Astrocyte (in vitro differentiated cells and primary cell): ENCODE measurements at places on chromosomes 2 and 18. TPM values are rescaled to one million over a fixed set of nuclear protein-coding genes. Genes with fewer than 3 reads are reported as not detected.
A peak's percentile ranks its signal among the peaks of the same experiment; 100 is the strongest.

The HRH4 gene
- 0.17 and 0.25 TPM in 2 replicates for total RNA-seq

The C2orf78 gene
- not detected in 2 replicates for total RNA-seq

- no peak for DNase-seq
These were observed 24.2 kb upstream of the REG3G start for GRCh38 chr2:79001285-79001684.

The SLC5A7 gene
- total RNA-seq = 0.05 TPM in 1 of 2 replicates, not detected in the other

- no peak for DNase-seq
These were observed 58.3 kb downstream of the CCDC150 start for GRCh38 chr2:196697825-196698224.

GRCh38 chr2:132884292-132884691, 214.3 kb upstream of the LYPD1 start:
- no peak for DNase-seq

GRCh38 chr2:108447947-108448677, 894 bp upstream of the GCC2 start:
- no peak for DNase-seq

- no peak for DNase-seq
These were observed 14.2 kb downstream of the SPHKAP start for GRCh38 chr2:228167290-228167689.

The RAB27B gene
- total RNA-seq = 0.91 and 1.1 TPM in 2 replicates

DNA sequence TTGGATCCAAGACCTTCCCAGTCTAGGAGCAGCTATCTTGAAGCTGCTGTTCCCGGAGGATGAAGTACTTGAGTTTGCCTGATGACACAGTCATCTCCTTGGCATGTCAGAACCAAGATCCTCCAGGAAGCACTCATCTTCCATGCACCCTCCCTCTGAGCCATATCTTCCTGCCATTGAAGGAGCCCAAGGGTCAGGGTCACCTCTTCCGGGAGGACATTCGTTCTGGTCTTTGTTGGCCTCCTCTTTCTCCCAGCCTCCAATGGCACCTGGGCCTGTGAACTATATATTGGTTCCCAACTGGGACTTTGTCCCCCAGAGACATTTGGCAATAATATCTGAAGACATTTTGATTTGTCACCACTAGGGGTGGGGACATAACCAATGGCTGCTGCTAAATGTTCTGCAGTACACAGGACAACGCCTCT, 4.2 kb upstream of the MYO7B start:
- DNase-seq = no peak

The HOXD9 gene
- total RNA-seq = not detected in 2 replicates

The AKAIN1 gene
- not detected in 2 replicates for total RNA-seq

DNA sequence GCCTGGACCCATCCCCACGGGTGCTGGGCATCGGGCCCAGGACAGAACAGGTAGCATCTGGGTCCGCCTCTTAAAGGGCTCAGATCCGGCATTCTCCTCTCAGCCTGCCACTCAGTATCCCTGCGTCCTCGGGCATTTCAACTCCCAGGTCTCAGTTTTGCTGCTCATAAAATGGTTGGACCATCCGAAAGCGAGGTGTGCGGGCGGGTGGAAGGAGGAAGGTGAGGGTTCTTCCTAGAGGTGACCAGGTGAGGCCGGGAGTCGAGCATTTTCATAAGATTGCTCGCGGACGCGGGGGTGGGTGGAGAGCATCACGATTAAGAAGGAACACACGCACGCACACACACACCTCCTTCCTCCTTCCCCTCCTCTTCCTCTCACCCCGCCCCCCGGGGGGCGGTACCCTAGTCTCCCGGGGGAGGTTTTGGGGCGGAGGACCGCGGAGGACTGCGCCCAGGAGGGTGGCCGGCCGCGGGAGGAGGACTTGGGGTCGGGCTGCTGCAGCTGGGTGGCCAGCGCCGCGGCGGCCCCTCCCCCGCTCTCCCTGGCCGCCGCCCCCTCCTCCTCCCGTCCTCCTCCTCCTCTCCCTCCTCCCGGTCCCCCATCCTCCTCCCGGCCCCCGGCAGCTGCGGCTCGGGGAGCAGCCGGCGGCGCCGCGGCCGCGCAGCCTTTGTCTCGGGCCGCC, 97.9 kb upstream of the GPR45 start:
- DNase-seq = peak; percentile 35

DNA sequence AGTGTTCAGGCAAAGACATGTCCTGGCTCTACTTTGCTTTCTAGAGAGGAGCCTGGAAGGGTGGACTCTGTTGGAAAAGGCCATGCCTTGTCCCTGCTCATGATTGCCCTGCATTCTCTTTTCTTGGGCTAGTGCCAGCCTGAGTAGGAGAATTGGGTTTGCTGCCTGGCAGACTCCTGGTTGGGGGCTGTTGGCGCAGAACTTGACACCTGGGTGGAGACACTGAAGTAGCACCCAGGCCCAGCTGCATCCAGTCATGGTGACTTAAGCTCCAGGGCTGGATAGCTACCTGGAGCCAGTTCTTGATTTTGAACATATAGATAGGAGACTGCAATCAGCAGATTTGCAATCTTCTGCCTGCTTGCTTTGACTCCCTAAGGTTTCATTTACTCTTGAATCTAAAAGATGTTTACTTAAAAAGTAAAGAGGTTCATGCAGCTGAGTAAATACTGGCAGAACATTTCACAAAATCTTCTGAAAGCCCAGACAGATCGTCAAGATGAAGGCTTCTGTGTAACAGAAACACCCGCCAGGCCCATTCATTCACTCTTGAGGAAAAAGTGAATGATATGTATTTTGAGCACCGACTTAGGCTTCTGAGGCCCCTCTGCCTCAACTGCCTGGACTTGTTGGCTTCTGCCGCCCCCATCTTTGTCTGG, 38.0 kb upstream of the YWHAQ start:
- DNase-seq = no peak

The HSBP1L1 gene
- total RNA-seq = 3.8 and 6.1 TPM in 2 replicates

- peak; percentile 23 for DNase-seq
These were observed 87.7 kb upstream of the HAAO start for GRCh38 chr2:42879913-42880737.

DNA sequence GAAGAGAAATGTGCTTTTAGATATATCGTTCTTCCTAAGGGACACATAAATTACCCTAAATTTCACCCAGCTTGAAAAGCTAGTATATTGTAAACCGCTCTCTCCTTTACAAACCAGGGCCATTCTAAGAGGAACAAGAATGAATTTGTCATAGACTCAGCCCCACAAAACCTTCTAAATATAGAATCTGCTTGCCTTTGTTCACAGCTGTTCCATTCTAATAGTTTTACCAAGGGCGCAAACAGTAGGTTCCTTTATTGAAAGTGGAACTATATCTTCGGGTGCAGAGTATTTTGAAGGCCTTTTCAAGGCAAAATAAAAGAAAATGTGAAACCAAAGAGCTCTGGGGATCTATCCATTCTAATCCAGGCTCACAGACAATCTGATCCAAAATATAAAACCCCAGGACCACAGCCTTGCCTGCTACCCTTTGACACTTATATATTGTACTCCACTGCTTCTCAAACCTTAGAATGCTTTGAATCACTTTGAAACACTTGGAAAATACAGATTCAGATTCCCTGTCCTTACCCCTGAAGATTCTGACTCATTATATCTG, 316.8 kb downstream of the PAX3 start:
- no peak for DNase-seq

GRCh38 chr2:32495139-32495538, 132.7 kb upstream of the TTC27 start:
- peak; percentile 65 for DNase-seq

DNA sequence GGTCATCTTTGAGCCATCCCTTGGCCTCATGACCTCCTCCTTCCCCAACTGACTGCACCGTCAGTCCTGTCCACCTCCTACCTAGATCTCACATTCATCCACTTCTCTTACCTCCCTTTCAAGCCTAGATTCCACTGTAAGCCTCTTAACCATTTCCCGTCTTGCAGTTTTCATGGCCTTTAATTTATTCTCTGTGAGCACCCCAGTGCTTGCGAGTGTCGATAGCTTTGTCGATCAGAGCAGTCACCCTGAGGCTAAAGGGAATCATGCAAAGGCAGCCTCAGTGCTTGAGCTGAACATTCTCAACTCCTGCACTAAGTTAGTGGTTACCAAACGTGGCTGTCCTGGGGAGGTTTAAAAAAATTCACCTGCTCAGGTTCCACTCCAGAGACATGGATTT, 14.7 kb downstream of the ARHGAP25 start:
- DNase-seq = no peak

GRCh38 chr18:10927286-10927992, 221.9 kb downstream of the PIEZO2 start:
- peak; percentile 87 for DNase-seq

DNA sequence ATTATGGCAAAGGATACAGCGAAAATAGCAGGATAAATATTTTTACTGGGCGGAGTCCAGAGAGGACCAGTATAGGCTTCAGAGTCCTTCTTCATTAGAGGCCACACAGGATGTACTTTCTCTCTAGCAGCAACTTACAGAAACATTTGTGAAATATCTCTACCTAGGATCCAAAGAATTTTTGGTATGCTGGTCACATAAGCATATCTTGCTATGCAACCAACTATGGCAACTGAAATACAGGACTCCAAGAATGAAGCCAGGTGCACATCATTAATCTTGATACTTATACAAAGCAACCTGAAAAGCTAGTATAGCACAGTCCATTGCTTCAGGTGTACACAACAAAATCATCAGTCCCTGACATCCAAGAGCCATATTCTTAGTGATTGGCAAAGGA, 59.1 kb upstream of the NABP1 start:
- peak; percentile 51 for DNase-seq

DNA sequence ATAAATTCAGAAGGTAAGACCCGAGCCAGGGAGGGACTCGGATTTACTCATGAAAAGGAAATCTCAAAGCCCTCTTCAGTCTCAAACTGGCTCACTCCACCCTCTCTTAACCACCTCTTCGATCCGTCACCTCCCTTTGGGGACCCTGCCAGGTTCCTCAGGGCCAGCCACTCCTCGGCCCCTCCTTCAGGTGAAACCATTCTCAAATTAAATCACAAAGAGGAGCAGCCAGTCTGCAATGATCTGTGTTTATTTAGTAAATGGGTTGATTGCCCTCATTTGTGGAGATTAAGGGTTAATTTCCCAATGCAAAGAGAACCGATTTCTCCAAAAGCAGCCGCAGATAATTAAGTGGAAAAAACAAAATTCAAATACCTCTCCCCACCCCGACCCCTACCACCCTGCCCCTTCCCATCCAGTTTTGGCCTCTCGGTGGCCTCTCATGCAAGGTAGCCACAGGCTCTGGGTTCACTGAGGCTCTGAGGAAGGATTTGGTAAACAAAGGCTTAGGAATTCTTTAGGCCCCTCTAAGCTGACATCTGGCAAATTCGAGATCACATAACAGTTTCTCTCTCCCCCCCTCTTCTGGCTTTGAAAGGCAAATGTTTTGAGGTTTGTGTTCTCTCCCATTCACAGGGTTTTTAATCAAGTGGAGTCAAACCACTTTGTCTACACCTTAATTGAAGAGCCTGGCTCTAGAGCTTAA, 10.3 kb upstream of the FZD7 start:
- DNase-seq = no peak

The FSIP2 gene
- 0.77 and 0.86 TPM in 2 replicates for total RNA-seq

- no peak for DNase-seq
These were observed 108.5 kb upstream of the SMAD7 start for GRCh38 chr18:49059028-49059834.

The ALPP gene
- total RNA-seq = 0.32 TPM in 1 of 2 replicates, not detected in the other
